Caco-2 (cell line): ENCODE measurements at places on chromosomes 5 and 9. TPM values are rescaled to one million over a fixed set of nuclear protein-coding genes. Genes with fewer than 3 reads are reported as not detected.

DNA sequence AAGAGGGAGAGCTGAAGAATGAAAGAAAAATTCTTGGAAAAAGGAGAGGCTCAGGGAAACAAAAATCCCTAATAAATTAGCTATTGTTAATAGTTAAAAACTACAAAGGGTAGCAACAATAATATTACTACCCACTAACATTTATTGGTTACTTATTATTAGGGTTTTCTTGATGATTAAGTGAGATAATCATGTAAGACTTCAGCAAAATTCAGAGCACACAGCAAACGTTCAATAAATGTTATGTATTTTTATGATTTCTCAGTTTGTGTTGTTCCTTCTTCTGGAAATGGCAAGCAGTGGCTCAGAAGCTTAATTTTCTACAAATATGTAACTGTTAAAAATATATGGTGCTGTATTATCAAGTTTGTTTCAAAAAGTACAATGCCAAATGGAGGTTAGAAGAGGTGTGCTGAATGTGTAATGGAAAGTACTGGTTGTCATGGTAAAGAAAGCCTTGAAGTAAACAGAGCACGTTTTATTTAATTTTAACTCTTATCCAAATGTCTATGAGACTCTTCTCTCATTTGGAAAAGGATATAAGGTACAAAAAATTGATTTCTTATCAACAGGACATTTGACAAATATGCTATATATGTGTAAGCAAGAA is 226.0 kb upstream of the ATP10B start:
- DNase-seq: no peak
- no peak overlapping the region for H3K4me3 ChIP-seq
- no peaks in the 10 kb centered on the region for H3K36me3 ChIP-seq
- no peaks in the 10 kb centered on the region for H3K4me1 ChIP-seq

BTNL9 gene
- 8.4 and 10.0 TPM in 2 replicates for total RNA-seq

DNA sequence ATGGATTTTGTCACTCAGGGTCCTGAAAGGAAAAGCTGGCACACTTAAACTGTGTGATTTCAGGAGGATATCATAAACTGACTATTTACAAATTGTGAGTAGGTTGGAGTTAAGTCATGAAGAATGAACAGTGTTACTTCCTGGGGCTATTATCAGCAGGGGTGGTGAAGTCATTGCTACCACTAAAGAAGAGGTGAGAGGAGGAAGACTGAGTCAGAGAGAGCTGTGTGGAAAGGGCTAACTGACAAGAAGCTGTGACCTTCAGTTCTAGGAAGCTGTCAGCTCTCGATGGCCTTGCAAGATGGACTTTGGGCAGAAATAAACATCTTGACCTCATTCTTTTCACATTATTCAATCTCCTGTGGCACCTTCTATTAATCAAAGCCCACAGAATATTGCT is 72.3 kb upstream of the STARD4 start:
- no peaks in the 10 kb centered on the region for H3K27me3 ChIP-seq
- no peak overlapping the region for H3K4me3 ChIP-seq
- no peak for DNase-seq
- H3K27ac ChIP-seq: no peak overlapping the region
- peaks cover 16% of the 10 kb centered on the region; the same call in 1 of the 2 replicates for H3K4me1 ChIP-seq
- H3K36me3 ChIP-seq: no peaks in the 10 kb centered on the region

DNA sequence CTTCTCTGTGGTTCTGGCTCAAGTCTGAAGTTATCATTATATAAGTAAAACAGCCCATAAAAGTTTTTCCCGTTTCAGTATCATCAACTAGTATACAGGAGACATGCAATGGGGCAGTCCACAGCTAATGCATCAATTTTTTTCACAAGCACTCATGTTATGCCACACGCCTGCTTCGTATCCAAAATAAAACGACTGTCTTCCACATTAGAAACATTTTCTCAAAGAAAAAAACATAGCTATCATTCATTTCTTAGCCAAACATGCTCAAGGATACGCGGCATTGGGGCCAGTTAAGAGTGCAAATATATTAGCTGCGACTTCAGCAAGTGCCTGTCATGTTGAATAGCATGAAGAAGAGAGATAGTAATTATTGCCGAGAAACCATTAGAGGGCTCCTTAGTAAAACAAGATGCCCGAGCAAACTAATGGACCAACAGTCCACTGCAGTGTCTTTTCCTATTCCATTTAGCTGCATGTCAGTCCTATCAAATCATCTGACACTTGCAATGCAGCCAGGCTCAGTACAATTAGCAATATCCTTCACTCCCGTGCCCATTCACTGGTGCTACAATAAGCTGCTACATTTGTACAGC is 68.5 kb downstream of the BNC2 start:
- H3K4me3 ChIP-seq: no peak overlapping the region
- H3K27me3 ChIP-seq: no peaks in the 10 kb centered on the region
- H3K36me3 ChIP-seq: no peaks in the 10 kb centered on the region
- H3K27ac ChIP-seq: no peak overlapping the region
- DNase-seq: no peak

DNA sequence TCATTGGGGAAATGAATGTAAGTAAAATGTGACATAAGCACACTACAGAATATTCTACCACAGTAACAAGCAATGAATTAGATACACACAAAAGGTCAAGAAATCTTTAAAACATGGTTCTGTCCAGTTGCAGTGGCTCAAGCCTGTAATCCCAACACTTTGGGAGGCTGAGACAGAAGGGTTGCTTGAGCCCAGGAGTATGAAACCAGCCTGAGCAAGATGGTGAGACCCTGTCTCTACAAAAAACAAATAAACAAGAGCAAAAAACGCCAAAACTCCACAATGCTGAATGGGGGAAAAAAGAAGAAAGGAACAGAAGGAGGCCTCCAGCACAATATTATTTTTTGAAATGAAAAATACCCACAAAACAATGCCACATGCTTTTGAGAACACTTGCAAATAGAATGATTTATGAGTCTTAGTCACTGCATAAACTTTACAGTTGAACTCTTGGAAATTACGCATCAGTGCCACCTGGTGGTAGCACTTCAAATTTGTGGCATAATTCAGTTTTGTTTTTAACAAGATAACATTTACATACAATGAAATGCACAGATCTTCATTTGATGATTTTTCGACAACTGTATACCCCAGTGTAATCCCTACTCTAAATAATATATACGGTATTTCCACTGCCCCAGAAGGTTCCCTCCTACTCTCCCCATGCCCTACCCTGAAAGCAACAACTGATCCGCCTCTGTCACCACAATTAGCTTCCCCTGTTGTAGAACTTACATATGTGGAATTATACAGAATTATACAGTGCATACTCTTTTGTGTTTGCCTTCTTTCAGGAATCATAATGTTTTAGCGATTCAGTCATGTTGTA is 14.4 kb upstream of the SPINK4 start:
- H3K27me3 ChIP-seq: no peaks in the 10 kb centered on the region
- H3K4me1 ChIP-seq: peaks cover 14% of the 10 kb centered on the region
- peak; percentile 56 for DNase-seq
- H3K4me3 ChIP-seq: no peak overlapping the region

DNA sequence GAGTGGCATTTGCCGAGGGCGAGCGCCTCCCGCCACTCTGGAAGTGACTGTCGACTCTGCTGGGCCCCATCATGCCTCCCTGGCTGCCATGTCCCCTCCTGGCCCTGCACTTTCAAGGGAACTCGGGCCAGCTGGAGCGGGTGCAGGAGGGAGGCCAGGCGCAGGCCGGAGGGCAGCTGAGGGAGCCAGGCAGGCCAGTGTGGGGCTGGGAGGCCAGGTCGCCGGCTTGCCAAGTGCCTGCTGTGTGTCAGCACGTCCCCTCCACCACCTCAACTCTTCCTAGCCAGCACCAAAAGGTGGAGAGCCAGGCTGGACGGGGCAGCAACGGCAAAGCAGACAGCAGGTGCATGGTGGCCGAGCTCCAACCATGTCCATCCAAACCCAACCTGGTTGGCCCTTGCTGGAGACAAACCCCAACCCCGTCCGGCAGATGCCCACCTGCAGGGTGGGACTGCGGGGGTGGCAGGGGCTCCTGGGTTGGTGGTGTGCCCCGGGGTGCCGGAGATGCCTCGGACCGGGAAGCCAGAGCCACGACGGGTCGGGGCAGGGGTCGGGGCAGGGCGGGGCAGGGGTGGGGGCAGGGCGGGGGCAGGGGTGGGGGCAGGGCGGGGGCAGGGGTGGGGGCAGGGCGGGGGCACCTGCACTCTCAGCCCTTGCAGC is 36.5 kb upstream of the EGFL7 start:
- H3K4me3 ChIP-seq: no peak overlapping the region
- no peak for DNase-seq
- no peak overlapping the region for H3K27ac ChIP-seq
- no peaks in the 10 kb centered on the region for H3K27me3 ChIP-seq

GRCh38 chr9:134533850-134534588 is 107.6 kb upstream of the COL5A1 start:
- H3K27ac ChIP-seq: no peak overlapping the region
- H3K4me1 ChIP-seq: no peaks in the 10 kb centered on the region
- H3K36me3 ChIP-seq: no peaks in the 10 kb centered on the region
- no peak overlapping the region for H3K4me3 ChIP-seq
- no peaks in the 10 kb centered on the region for H3K27me3 ChIP-seq

DNA sequence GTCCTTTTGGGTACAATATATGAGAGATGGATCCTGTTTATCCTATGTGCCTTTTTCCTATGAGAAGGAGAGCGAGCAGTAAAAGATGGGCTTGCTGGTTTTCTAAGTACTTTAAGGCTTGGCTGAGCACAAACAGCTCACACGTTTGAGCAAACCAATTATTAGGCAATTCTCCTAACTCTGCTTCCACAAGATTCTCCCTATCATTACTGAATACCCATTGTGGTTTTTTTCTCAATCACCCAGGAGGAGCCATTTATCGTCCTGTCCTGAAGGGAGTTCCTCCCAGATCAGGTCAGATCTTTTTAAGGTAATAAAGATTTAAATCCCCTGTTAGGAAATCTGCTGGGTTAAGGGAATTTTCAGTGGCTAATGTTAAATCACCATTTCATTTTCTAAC is 19.4 kb upstream of the C1QTNF3 start:
- no peak overlapping the region for H3K4me3 ChIP-seq
- no peak overlapping the region for H3K27ac ChIP-seq
- DNase-seq: no peak
- H3K27me3 ChIP-seq: no peaks in the 10 kb centered on the region
- no peaks in the 10 kb centered on the region for H3K4me1 ChIP-seq
- H3K36me3 ChIP-seq: peaks cover 4% of the 10 kb centered on the region

GRCh38 chr9:112364761-112365160 is 15.1 kb upstream of the HSDL2 start:
- H3K36me3 ChIP-seq: no peaks in the 10 kb centered on the region
- no peak overlapping the region for H3K4me3 ChIP-seq
- no peak overlapping the region for H3K27ac ChIP-seq
- H3K4me1 ChIP-seq: no peaks in the 10 kb centered on the region
- no peaks in the 10 kb centered on the region for H3K27me3 ChIP-seq

- DNase-seq: no peak
- no peak overlapping the region for H3K27ac ChIP-seq
- H3K4me3 ChIP-seq: no peak overlapping the region
- peaks cover 2% of the 10 kb centered on the region for H3K36me3 ChIP-seq
- no peaks in the 10 kb centered on the region for H3K4me1 ChIP-seq
Measured at GRCh38 chr9:128528445-128529160, 23.8 kb upstream of the SPTAN1 start.

DNA sequence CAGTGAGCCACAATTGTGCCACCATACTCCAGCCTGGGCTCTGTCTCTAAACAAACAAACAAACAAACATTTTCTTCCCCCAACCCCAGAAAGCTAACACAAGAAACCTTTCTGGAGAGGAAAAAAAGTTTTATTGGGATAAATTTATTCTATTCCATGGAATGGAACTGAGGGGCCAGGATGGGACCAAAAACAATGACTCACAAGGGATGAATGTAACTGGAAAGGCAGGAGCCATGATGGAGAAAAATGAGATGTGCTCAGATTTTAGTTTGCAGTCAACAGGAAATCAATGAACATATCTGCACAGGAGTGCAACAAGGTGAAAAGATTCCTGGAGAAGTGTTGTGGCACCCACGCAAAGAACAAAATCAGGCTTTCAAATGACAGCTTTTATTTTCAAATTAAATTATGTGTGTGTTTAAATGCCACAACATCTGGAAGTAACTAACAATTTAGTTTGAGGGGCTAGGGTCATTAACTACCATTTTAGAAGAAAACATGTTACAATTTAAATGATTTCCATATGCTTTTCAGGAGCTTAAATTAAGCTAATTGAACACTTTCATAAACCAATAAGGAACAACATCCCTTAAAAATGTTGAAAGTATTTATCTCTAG is 208.6 kb downstream of the TSSK1B start:
- H3K4me1 ChIP-seq: no peaks in the 10 kb centered on the region
- no peaks in the 10 kb centered on the region for H3K36me3 ChIP-seq
- no peak overlapping the region for H3K4me3 ChIP-seq
- no peak overlapping the region for H3K27ac ChIP-seq
- DNase-seq: no peak

IL7R gene
- total RNA-seq: not detected in 2 replicates

OTULIN gene
- total RNA-seq: 38.6 and 42.6 TPM in 2 replicates

COX7C gene
- 502 and 527 TPM in 2 replicates for total RNA-seq

GRCh38 chr5:105587963-105588662 is 2025.5 kb upstream of the NUDT12 start:
- H3K27ac ChIP-seq: no peak overlapping the region
- H3K4me3 ChIP-seq: no peak overlapping the region
- no peaks in the 10 kb centered on the region for H3K27me3 ChIP-seq
- H3K36me3 ChIP-seq: no peaks in the 10 kb centered on the region
